NCI-H1092 (cell line): ENCODE measurements at places on chromosomes 7 and 10.

- DNase-seq = no peak
These were observed 9.2 kb upstream of the CPA1 start for GRCh38 chr7:130371046-130371445.

- DNase-seq = no peak
These were observed 30.5 kb upstream of the SRGN start for GRCh38 chr10:69057261-69057950.

- DNase-seq = peak; percentile 6
These were observed 120.1 kb downstream of the ARHGAP12 start for GRCh38 chr10:31808258-31809218.

GRCh38 chr7:80860554-80860953, 58.3 kb downstream of the SEMA3C start:
- DNase-seq = no peak

GRCh38 chr10:59047180-59047579, 129.3 kb upstream of the PHYHIPL start:
- peak; percentile 84 for DNase-seq

DNA sequence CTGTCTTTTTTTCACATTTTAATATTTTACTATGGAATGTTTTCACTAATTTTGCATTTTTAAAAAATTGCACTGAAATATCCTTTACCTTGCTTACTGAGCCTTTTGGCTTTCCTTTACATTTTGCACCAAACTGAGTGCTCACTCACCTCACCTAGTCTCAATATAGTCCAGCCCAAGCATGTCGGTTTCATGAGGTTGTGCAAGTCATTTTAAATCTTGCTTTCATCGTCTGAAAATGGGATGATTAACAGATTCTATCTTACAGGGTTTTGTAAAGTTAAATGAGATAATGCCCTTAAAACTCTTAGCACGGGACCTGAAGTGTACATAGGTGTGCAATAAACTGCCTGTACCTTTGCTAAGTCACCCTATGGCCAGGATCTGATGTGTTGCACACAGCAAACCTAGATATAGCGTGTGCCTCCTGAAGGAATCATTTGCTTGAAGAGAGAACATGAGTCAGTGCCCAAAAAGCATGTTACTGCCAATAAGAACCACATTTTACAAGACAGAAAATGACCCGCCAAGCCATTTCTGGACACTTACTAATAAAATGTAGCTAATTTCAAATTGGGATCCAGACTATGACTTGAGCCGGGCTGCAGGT, 199.8 kb downstream of the JCAD start:
- no peak for DNase-seq

DNA sequence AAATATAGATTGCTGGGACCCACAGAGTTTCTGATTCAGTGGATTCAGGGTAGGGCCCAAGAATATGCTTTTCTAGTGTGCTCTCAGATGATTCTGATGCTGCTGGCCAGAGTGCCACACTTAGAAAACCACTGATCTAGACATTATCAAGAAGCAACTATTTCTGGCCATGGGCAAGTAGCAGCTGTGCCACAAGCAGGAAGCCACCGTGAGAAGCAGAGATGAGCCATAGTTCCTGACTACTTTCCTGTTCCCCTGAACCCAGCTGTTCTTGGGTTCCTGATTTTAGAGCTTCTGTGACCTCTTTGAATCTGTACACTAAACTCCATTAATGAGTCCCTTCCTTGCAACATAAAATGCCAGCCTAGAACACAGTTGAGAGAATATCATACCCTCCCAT, 38.1 kb upstream of the PIK3AP1 start:
- DNase-seq = no peak

- no peak for DNase-seq
These were observed 25.8 kb downstream of the WBP1L start for GRCh38 chr10:102769375-102770107.
